AML-193 (cell line): ENCODE measurements at places on chromosomes 5 and 9.

DNA sequence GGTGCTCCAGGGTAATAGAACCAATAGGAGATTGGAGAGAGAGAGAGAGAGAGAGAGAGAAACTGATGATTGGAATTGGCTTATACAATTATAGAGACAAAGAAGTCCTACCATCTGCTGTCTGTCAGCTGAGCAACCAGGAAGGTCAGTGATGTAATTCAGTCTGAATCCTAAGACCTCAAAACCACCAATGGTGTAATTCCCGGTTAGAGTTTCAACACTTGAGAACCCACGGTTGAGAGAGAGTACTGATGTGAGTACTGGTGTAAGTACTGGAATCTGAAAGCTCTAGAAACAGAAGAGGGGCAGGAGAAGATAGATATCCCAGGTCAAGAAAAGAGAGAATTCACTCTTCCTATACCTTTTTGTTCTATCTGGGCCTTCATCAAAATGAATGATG lies 775.8 kb downstream of the EFNA5 start:
- DNase-seq = peak; percentile 88

DNA sequence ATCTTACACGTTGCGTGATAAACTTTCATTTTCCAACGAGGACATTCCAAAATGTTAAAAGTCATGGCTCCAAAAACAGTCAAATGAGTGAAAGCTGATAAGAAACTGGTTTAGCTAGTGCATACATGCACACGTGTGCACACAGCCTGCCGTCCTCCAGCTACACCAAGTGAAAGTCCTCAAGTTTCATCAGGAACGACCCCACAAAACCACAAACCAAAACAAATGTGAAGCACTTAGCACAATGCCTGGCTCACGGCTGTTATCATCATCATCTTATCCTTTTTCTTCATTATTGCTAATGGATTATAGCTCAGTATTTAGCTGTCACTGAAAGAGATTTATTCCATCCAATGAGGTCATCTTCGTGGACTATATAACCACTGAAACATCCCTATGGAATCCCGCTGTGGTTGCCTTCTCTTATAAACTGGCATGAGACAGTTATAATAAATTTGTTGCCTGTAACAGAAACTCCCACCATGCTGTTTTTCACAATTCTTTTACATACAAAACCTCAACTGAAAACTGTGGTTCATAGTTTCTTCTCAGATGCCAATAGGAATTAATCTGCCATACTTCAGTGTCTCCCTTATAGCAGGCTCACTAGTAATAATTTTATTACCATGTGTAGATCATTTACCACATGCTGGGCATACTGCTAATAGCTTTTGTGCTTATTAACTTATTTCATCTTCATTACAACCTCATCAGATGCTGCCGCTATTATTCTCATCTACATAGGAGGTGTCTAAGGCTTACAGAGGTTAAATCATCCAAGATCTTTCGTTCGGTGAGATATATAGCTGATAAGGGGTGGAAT lies 56.1 kb downstream of the SAXO1 start:
- DNase-seq = no peak

- no peak for DNase-seq
These were observed 26.8 kb downstream of the TDRD7 start for GRCh38 chr9:97438666-97439065.

DNA sequence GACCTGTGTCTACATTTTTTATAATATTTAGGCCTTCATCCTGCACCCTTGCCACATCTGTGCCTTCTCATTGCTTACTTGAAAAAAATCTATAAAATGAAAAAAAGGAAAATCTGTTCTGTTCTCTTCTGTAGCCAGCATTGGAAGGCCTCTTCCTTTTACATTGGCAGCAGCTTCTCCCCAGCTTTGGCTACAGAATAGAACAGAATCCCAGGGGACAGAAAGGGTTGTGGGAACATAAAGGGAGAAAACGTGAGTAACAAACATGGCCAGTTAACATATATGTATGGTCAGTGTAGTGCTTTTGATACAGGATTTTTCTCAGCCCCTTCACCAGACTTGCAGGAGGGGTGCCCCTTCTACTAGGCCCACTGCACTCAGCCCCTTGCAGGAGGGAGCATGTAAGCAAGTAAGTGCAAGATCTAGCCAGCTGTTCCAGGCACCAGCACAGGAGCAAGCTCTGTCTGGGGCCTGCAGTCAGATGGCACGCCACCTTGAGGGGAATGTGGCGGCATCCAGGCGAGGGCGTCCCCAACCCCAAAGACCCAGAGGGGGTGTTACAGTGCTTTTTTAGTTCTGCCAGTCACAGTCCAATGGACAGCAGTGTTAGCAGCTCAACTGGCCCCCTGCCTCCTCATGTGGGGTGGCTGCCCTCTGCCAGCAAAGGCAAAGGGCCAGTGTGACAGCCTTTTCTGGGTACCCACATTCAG lies 330.5 kb upstream of the ZNF462 start:
- no peak for DNase-seq

DNA sequence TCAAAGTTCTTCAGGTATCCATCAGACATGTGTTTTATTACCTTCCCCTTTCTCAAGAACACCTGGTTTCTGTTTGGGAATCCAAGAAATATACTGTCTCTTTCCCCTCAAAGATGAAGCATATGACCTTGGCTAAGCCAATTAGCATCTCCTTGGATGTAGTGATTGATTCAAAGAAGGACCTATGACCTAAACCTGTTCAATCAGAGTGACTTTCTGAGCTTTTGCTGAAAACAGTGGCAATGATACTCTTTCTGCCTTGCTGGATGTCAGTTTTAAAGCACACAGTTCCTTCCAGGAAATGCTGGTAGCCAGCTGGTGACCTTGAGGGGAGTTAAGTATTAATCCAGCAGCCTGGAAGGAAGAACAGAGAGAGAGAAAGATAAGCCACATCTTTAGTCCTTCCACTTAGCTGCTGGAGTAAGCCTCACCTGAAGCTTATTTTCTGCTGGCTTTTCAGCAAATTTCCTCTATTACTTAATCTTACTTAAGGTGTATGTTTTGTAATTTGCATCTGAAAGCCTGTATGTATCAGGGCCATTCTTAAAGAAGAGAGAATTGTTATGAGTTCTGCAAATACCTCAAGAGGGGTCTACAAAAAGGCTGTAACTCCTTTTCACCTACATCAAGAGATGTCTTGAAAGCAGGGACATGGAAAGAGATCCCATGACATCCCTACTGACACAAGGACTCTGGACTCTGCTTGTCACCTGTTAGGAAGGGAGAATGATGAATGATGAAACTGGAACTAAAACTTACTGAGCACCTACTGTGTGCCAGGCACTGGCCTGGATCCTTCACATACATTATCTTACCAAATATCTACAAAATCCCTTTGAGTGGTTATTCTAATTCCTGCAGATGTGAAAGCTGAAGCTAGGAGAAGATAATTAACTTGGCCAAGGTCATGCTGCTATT lies 35.2 kb upstream of the PIK3R1 start:
- no peak for DNase-seq

DNA sequence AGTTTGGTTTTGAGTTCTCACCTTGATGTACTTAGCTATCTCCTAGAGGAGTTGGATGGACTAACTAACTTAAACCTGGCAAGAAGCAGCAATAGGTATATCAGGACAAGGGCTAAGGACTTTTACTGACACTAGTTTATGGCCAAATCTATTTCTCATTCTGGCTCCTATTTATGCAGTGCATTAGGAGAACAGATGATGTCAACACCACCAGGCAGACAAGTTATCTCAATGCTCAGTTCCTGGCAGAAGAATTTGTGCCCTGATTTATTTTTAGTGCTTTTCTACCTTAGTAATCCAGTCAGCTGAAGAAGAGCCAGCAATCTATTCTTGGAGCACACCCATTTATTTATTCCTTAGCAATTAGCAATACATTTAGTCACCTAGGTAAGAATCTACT lies 30.7 kb upstream of the MYOT start:
- no peak for DNase-seq

DNA sequence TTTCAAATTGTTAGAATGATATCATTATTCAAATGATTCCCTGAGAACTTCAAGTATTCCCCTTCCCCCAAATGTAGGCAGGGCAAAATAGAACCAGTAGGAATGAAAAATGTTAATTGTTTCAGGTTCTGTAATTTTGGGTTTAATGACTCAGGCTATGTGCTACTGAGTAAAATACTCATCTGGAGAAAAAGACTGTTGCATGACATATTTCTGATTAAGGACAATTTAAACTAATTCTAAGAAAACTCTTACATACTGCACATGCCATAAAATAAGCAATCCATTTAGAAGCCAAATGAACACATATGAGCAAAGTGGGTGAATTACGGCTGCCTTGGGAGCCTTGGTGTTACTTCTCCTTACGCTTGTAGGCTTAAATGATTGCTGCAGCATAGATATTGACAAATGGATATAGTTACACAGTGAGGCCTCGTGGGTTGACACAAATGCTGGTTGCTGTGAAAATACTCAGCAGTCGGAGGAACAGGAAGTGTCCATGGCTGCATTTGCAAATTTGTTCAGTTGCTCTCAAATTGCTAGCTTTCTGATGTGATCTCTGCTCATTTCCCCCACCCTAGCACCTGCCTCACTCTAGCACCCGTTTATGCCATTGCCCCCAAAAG lies 174.9 kb upstream of the DMAC1 start:
- DNase-seq = peak; percentile 73

GRCh38 chr5:166369807-166370206 lies 1921.6 kb upstream of the WWC1 start:
- DNase-seq = no peak

- DNase-seq = no peak
These were observed 26.4 kb downstream of the TRIM14 start for GRCh38 chr9:98092613-98092931.

DNA sequence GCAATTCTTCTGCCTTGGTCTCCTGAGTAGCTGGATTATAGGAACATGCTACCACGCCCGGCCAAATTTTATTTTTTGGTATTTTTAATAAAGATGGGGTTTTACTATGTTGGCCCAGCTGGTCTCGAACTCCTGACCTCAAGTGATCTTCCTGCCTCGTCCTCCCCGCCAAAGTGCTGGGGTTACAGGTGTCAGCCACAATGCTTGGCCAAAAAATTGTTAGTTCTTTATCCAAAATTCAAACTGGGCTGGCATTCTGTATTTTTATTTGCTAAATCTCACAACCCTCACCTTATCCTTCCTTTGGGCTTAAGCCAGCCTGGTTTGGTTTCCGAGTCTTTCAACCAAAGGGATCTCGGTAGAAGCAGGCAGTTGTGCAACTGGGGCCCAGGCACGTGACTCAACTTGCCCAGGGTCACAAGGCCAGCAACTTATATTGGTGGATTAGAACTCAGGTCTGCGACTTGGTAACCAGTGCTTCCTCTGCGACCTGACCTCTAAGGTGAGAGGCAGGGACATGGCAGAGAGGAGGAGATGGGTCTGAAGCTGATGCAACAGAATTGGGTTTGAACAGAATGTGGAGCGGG lies 26.5 kb upstream of the BOD1 start:
- no peak for DNase-seq

GRCh38 chr5:154324033-154324432 lies 121.8 kb upstream of the SAP30L start:
- no peak for DNase-seq

- no peak for DNase-seq
These were observed 42.8 kb downstream of the MAST4 start for GRCh38 chr5:66639037-66639436.

- DNase-seq = no peak
These were observed at the start of gene MSX2 for GRCh38 chr5:174724484-174725260. Gene MSX2, plus strand, starts transcription at chr5:174724582. Its CDS starts 78 bp downstream, at chr5:174724660.

GRCh38 chr5:30994902-30995301 lies 198.6 kb upstream of the CDH6 start:
- no peak for DNase-seq

- DNase-seq = peak; percentile 70
These were observed 70.7 kb upstream of the GNE start for GRCh38 chr9:36328798-36329411.

DNA sequence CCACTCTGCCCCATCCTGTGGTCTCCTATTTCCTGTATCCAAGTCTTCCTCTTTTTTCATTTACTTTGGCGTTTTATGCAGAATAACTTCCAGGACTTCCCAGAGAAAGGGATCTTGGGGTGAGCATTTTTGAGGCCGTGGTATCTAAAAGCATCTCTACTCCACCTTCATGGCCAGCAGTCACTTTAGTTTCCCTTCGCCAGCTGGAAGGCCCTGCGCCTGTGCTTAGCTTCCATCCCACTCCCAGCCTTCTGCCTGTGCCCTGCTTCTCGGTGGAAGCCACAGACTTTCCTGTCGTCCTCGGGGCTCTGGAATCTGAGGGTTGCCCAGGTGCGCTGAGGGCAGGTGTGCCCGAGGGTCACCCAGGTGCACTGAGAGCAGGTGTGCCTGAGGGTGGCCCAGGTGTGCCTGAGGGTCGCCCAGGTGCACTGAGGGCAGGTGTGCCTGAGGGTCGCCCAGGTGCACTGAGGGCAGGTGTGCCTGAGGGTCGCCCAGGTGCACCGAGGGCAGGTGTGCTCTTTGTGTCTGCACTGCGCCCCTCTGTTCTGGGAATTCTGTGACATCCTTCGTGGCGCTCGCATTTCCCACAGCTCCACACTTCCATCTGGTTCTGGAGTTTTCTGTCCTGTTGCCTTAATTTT lies 32.4 kb upstream of the LRRC14B start:
- no peak for DNase-seq

DNA sequence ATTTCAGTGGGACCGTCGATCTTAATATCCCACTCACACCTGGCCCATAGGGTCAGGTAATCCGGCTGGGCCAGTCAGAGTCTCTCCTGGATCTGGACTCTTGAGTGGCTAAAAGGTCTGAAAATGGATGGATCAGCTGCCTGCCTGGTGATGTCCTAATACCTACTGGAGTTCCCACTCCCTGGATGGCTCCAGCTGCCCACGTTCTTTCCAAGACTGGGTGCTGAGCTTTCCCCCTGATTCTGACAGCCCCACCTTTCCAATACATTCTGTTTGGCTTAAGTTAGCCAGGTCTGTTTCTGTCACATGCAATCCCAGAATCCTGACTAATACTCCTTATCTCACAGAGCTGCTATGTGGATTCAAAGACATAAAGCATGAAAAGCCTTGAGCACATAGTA lies 10.2 kb downstream of the SH3PXD2B start:
- no peak for DNase-seq

GRCh38 chr5:53071298-53071697 lies 38.3 kb downstream of the MOCS2 start:
- no peak for DNase-seq

DNA sequence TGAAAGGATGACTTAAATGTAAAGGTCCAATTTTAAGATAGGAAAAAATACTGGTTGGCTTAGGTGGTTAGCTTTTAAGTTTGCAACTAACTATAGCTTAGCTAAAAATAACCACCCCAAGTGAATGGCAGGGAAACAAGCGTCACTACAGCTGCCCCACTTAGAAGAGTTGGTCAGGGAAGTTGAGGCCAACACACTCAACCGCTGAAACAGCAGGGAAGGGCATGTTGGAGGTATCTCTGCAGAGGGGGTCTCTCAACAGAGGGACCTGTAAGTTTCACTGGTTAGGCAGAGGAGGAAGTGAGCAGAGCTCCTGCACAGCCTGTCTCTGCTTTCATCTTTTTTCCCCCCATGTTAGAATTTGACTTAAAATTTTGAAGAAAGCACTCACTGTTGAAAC lies 75.3 kb downstream of the LHFPL2 start:
- DNase-seq = no peak

DNA sequence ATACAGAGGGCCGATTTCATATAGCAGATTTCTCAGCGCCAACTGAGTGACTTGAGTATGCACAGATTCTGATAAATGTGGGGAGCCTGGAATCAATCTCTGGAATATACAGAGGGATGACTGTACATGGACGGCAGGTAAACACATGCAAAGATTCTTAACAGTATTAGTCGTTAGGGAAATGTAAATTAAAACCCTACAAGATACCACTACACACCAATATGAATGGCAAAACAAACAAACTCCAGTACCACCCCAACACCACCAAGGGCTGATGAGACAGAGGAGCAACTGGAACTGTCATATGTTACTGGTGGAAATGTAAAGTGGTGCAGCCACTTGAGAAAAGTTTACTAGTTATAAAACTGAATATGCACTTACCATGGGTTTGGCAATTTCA lies 8.3 kb upstream of the FER start:
- DNase-seq = no peak
